ENCODE measurements at places on chromosomes 1 and 21. TPM values are rescaled to one million over a fixed set of nuclear protein-coding genes. Genes with fewer than 3 reads are reported as not detected.

The EYA3 gene
- total RNA-seq = 4.3 TPM

The AXDND1 gene
- total RNA-seq = 0.48 TPM

The SERINC2 gene
- total RNA-seq = 26.9 TPM

The TAS1R1 gene
- not detected for total RNA-seq

The RHD gene
- not detected for total RNA-seq

The GJB4 gene
- total RNA-seq = 0.13 TPM

The TOR3A gene
- total RNA-seq = 39.2 TPM

The CAPN8 gene
- total RNA-seq = 1.8 TPM

The PRKAA2 gene
- total RNA-seq = 2.1 TPM

The NUP210L gene
- not detected for total RNA-seq

The FAM167B gene
- 0.45 TPM for total RNA-seq

The LRRC53 gene
- total RNA-seq = not detected

The C1orf94 gene
- total RNA-seq = not detected

The ACTL8 gene
- 1.8 TPM for total RNA-seq

The PTPRC gene
- not detected for total RNA-seq

The LRRC39 gene
- 0.06 TPM for total RNA-seq

The TIE1 gene
- total RNA-seq = 0.02 TPM

The CLDN17 gene
- total RNA-seq = not detected

The OR2M7 gene
- total RNA-seq = not detected

The WNT4 gene
- total RNA-seq = 0.44 TPM

The RPE65 gene
- total RNA-seq = not detected

The CSTB gene
- total RNA-seq = 88.1 TPM

The BTG3 gene
- total RNA-seq = 26.0 TPM

The LRIF1 gene
- total RNA-seq = 24.9 TPM

The OR2L13 gene
- not detected for total RNA-seq

The PLEKHN1 gene
- total RNA-seq = 5.2 TPM

The ZNF648 gene
- total RNA-seq = not detected

The SLC44A3 gene
- total RNA-seq = 1.6 TPM

The KRTAP15-1 gene
- not detected for total RNA-seq

The TLR5 gene
- 0.18 TPM for total RNA-seq

The FCAMR gene
- not detected for total RNA-seq

The GPATCH3 gene
- 10.7 TPM for total RNA-seq

The BOLA1 gene
- 23.8 TPM for total RNA-seq

The RYR2 gene
- total RNA-seq = 0.10 TPM

The GUK1 gene
- total RNA-seq = 149 TPM

The SOAT1 gene
- 32.3 TPM for total RNA-seq

The C1orf210 gene
- not detected for total RNA-seq

The PTAFR gene
- 0.16 TPM for total RNA-seq

The DPYD gene
- 2.0 TPM for total RNA-seq

The SMIM12 gene
- 58.2 TPM for total RNA-seq

The NMNAT2 gene
- total RNA-seq = 0.71 TPM

The SLC45A1 gene
- 7.2 TPM for total RNA-seq

The TNFSF4 gene
- total RNA-seq = 0.08 TPM

The CYP2J2 gene
- total RNA-seq = not detected

The THEM5 gene
- not detected for total RNA-seq

The ZNF683 gene
- not detected for total RNA-seq

The DMRTB1 gene
- total RNA-seq = not detected

The CD1E gene
- total RNA-seq = not detected

The ALDH4A1 gene
- total RNA-seq = 14.2 TPM

The IL22RA1 gene
- 7.3 TPM for total RNA-seq

The ALX3 gene
- total RNA-seq = not detected
